Right forelimb (tissue), 1 donor: ENCODE measurements at places on chromosomes 5 and 9.
A peak's percentile ranks its signal among the peaks of the same experiment; 100 is the strongest.

GRCh38 chr5:72108202-72109061 is 1.2 kb downstream of the MAP1B start:
- DNase-seq = peak; percentile 82

DNA sequence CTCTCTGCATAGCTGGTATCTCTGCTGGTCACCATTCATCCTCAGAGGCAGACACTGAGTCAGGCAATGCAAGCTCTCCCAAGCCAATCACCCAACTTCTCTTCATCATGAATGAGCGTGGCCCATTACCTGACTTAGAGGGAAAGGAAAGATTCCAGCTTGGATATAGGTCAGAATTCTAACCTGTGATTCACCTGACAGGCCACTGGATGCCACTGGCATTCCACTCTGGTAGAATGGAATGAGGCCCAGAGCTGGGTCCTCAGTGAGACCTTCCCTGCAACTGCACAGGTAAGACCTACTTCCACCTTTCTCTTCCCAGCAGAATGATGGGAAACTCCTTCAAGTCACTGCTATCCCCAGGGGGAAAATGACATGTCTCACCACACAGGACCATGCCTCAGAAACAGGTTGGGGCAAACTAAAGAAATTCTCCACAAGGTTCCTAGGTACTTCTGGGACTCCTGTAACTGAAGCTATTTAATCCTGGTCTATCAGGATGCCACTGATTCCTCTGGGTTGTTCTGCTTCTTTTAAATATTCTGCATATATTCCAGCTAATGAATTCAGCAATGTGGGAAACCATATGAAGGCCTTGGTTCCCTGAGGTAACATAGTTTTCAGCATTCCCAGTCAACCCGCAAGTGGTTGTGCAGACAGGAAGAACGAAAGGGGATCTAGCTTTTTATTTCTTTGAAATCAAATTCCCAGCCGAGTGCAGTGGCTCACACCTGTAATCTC is 62.0 kb downstream of the SUSD1 start:
- DNase-seq = no peak

GRCh38 chr9:137650259-137650658 is 31.5 kb downstream of the EHMT1 start:
- DNase-seq = no peak

- peak; percentile 63 for DNase-seq
These were observed 46.3 kb downstream of the PTCD2 start for GRCh38 chr5:72366324-72366976.
